Activated CD4-positive, alpha-beta T cell treated with anti-CD3 and anti-CD28 coated beads, Interleukin-2, amount 50 U/mL, for 4 hours (primary cell): ENCODE measurements at places on chromosomes 16 and 17.

- no peak for DNase-seq
These were observed 17.6 kb downstream of the GTF3C1 start for GRCh38 chr16:27531826-27532800.

GRCh38 chr16:88365244-88365865, 17.4 kb upstream of the ZNF469 start:
- no peak for DNase-seq

- no peak for DNase-seq
These were observed 123.0 kb upstream of the GNAO1 start for GRCh38 chr16:56068314-56068713.

- DNase-seq: no peak
These were observed 2.7 kb downstream of the HEATR6 start for GRCh38 chr17:60075981-60076380.

GRCh38 chr16:74950511-74950910, 34.4 kb downstream of the WDR59 start:
- no peak for DNase-seq

DNA sequence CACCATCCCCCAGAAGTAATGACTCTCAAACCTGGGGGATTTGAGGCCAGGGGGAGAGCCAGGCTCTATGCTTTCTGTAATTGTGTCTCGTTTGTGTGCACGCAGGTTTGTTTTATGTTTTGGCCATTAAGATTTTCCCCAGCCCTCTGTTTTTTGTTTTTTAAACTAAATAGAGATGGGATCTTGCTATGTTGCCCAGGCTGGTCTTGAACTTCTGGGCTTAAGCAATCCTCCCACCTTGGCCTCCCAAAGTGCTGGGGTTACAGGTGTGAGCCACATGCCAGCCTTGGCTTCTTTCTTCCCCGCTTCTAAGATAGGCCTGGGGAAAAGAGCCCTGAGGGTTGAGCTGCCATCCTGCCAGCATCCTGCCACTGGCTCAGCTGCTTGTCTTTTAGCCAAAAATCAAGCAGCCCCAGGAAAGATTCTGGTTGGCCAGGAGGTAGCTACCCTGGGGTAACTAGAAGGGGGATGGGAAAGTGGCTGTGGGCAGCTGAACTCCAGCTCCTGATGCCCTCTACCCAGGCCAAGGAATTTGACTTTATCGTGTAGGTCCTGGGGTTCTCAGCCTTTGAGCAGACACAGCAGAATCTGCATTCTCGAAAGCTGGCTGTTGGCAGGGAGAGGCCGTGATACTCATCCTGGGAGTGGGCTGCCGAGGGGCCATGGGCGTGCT, 18.4 kb downstream of the KDM8 start:
- no peak for DNase-seq

DNA sequence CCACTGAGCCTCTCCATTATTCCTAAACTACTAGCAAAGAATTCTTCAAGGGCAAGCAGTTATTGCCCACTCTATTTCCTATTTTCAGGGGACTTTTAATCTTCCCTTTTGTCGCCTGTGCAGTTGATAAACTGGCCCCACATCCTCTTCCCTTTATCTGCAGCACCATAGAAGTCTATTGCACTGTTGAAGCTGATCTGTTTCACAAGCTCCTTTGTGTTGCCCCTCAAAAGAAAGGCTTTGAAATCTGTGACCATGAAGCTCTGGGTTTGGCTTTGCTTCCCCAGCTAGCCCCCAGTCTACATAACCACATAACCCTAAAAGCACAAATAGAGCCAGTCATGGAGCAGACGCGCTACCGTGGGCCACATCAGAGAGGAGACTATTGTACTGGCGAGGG, 37.1 kb downstream of the CDRT15 start:
- DNase-seq: no peak

GRCh38 chr16:1790261-1790610, 3.3 kb downstream of the IGFALS start:
- DNase-seq: no peak

DNA sequence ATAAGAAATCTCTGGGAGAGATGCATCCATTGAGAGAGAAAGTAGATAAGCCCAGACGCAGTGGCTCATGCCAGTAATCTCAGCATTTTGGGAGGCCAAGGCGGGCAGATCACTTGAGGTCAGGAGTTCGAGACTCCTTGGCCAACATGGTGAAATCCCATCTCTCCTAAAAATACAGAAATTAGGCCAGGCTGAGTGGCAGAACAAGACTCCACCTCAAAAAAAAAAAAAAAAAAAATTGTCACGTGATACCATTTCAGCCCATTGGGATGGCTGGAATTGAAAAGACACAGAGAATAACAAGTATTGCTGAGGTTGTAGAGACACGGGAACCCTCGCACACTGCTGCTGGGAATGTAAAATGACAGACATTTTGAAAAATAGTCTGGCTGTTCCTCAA, 2.9 kb upstream of the IL32 start:
- DNase-seq: no peak

- no peak for DNase-seq
These were observed 23.8 kb downstream of the NLRP1 start for GRCh38 chr17:5560361-5560988.

DNA sequence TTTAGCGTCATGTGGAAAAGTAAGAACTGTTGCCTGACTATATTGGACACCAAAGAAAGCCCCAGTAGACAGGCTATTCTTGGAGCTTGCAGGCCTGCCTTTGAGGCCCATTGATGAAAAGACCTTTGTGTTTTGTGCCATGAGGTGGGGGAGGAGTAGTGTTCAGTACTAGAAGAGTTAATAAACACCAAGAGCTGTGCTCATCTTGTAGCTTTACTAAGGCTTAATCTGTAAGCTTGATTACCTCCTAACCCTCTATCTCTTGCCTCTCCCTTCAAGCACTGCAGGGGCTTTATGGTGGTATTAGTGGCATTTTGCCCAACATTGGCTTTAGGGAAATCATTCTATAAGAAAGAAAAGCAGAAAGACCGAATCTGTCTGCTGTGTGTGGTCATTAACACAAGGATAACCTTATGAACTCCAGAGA, 220.2 kb upstream of the TBX2 start:
- no peak for DNase-seq

GRCh38 chr17:48944515-48945260, at the start of gene SNF8:
TSS of gene SNF8 (minus strand) at chr17:48944842. CDS start at chr17:48944734, 108 bp downstream.
- peak; percentile 89 for DNase-seq

- no peak for DNase-seq
These were observed 22.5 kb upstream of the MEAK7 start for GRCh38 chr16:84526794-84527531.

DNA sequence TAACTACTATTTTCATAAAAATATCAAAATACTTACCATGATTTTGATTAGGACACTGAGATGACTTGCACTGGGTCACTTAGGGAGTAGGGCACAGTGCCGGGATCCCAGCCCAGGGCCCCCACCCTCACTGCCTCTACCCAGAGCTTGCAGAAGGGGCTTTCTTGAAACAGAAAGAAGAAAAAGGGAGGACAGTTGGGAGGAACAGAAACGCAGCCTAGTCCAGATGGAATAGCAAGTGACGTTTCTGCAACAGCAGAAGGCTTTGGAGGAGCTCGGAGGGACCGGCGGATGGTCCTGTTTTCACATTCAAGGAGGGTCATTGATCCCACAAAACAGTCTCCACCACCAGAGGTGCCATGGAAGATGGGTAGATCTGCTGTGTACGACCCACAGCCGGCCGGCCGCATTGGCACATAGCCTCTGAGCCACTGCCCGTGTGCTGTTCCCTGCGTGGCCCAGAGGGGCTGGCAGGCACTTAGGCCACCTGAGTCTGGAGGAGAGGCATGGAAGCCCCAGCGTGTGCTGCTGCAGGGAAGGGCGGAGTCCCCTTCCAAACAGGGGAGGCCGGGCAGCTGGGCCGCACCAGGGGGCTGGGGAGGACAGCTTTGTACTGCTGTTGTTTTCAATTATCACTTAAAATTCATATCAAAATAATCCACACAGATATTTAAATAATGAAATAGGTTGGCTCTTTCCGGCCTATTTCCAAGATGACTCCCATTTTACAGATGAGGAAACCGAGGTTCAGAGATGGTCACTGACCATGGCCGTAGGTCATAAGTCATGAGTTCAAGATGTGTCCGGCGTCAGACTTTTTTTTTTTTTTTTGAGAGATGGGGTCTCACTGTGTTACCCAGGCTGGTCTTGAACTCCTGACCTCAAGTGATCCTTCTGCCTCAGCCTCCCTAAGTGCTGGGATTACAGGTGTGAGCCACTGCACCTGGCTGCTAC, 22.9 kb upstream of the GSG1L start:
- no peak for DNase-seq

GRCh38 chr17:63823659-63824331, 3.4 kb upstream of the PSMC5 start:
- DNase-seq: no peak

DNA sequence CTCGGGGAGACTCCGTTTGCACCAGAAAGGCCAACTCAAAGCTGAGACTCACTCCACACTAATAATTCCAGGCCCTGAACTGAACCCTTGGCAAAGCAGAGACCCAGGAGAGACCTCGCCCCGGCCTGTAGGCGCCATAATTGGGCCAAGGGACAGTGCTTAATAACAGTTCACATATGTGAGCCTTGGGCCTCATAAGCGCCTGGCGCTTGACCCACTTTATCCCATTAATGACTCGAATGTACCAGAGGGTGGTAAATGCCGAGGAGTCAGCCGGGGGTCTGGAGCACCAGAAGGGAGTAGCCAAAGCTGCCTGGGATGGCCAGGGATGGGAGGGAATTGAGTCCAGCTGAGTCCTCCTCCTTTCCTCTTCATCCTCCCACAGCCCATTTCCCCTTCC, 24.6 kb downstream of the SLC6A4 start:
- no peak for DNase-seq

DNA sequence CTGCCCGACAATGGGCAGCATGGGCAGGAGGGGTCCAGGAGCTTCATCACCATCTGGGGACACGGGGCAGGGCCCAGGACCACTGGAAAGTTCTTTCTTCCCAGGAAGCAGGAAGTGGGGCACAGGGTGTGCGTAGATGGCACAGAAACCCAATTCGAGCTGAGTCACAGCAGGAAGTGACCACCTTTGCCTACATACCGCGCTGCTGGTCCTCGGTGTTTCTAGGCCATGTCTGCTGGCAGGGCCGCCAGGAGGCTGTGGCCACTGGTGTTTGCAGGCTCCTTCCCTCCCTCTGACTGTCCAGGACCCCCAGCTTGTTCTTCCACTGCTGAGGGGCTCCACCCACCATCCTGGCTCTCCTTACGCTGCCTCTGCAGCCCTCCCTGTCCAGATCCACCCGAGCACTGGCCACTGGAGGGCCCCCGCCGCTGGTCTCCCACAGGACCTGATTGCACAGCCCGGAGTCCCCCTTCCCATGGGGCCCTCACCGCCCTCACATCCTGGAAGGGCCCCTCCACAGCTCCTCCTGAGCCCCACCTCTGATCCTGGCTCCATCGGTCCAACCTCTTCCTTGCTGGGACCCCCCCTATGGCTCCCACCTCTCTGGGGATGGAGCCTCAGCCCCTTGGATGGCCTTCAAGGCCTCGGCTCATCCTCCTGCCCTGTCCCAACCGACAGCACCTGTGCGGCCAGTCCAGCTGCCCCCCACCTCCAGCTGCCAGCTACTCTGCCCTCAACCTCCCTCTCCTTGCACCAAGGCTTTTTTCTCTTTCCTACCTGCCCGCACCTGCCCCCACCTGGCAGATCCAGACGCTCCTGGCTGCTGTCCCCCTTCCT, 14.5 kb upstream of the RASD1 start:
- no peak for DNase-seq

- no peak for DNase-seq
These were observed 155.7 kb downstream of the CMIP start for GRCh38 chr16:81600275-81600674.

DNA sequence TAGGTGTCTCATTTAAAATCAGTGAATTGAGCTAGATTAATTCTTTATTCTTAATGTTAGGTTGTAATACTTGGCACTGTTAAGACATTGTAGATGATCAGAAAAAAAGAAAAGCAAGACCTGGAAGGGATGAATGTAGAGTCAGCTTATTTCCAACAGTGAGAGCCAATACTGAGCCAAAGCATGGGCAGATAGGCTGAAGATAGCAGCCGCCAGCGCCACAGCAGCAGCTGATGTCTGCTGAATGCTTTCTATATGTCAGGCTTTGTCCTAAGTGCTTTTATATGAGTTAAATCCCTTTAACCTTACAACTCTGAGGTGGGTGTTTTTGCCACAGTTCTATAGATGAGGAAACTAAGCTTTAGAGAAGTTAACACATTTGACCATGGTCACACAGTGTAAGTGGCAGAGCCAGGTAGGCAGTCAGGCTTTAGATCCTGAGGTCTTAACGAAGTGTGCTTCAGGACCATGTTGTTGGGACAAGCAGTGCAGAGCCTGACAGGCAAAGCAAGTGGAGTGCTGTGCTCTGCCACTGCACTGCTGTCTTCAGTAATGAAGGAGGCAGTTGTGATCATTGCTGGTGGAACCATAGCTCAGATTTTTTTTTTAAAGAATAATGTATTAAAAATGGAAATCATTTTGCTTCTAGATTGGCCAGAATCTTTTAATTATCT, 25.9 kb downstream of the TNRC6A start:
- DNase-seq: no peak

DNA sequence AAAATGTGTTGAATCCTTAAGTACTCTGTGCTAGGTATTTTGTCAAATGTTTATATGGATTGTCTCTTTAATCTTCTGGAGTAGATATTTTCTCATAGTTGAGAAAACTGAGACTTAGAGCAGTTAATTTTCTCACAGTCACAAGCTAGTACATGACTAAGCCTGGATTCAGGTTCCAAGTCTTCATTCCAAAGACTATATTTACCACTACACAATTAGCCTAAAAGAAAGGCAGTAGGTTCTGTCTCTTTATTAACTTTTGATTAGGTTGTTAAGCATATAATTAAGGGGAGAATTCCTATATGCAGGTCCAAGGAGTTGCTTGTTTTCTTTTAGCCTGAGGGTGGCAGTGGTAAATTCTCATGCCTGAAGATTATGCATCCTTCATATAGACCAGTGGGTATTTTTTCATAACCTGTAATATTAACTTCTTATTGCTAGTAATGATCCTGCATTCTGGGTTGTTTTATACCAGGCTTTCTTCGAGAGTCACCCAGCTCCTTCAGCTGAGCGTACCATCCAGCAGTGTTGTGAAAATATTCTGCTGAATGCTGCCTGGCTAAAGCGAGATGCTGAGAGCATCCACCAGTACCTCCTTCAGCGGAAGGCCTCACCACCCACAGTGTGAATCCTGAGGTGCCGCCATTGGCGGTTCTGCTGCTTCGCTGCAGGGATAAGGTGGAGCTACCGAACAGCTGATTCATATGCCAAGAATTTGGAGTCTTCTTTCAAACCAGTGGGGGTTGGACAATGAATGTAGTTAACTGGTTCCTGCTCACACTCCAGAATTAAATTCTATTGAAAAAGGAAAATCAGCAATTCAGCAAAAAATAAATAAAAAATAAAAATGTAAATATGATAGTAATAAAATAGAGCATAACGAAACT, 28.2 kb upstream of the KPNB1 start:
- no peak for DNase-seq
